SK-N-DZ (cell line): ENCODE measurements at places on chromosomes 3 and 15.

- no peak for DNase-seq
Observed at GRCh38 chr3:132786890-132787289, 64.7 kb upstream of the NPHP3 start.

DNA sequence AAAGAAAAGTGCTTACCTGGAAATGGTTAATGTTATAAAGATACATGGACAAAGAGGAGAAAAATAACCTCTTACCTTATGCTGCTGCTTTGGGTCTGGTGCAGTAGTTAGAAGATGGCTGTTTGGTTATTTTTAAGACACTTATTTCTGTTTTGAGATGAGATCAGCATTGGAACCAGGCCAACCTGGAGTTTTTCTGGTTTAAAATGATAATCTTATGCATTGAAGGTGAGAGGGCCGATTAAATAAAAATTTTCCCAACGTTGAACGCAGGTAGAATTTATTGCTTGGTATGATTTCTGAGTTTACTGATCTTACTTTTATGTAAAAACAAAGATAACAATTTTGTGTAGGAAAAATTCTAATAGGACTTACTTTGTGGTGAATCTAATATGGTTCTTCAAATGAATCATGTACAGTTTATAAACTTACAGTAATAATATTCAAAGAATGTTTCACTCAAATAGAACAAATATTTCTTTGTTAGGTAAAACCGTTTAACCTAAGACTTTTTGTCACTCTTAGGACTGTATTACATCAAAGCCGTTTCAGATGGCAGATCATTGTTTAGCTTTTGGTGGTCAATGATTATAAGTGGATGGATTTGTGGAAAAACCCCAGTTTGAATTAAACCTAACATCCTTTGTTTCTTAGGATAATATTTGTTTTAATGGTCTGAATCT is 14.9 kb downstream of the UBE2E2 start:
- DNase-seq = no peak

GRCh38 chr3:41651718-41652117 is 310.2 kb downstream of the ULK4 start:
- DNase-seq = no peak

GRCh38 chr3:146067048-146067447 is 93.9 kb downstream of the PLOD2 start:
- DNase-seq = no peak

DNA sequence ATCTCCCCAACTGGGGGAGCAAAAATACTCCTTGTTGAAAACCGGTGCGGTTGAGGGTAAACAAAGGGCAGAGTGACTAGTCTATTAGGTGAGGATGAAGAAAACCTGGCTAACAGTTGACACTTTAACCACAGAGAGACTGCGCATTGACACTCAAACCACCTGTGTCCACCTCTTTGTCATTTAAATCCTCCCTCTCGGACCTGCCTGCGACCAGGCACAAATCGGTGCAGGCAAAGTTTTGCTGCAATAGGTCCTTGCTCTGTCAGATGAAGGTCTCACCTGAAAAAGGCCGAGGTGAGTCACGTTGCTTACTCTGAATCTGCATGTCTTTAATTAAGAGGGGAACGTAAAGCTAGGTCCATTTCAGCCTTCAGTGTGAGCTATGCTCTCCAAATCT is 494.1 kb upstream of the DPPA4 start:
- DNase-seq = no peak

DNA sequence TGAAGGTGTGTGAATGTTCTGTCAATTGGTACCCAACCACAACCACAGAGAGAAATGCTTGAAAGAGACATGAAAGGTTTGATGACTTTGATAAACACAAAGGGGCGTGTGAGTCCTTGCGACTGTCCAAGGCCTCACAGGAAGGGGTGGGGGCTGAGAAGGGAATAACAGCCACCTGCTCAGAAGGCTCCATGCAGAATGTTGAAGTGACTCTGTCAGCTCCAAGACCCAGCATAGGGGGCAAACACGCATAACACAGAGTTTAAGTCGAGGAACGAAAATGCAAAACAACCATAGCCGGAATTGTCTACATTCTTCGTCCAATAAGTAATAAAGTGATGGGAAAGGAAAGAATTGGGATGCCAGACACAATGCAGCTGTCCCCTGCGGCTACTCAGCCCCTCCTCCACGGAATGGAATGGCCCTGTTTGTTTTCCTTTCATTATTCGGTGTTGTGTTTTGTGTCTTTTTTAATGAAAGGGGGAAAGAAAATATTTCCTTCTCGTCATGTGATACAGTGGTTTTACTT is 19.9 kb downstream of the TMEM212 start:
- no peak for DNase-seq

- no peak for DNase-seq
Observed at GRCh38 chr15:60395276-60396011, 2.3 kb downstream of the ANXA2 start.

GRCh38 chr15:40274350-40275274 is 8.3 kb downstream of the ANKRD63 start:
- DNase-seq = peak; percentile 77

DNA sequence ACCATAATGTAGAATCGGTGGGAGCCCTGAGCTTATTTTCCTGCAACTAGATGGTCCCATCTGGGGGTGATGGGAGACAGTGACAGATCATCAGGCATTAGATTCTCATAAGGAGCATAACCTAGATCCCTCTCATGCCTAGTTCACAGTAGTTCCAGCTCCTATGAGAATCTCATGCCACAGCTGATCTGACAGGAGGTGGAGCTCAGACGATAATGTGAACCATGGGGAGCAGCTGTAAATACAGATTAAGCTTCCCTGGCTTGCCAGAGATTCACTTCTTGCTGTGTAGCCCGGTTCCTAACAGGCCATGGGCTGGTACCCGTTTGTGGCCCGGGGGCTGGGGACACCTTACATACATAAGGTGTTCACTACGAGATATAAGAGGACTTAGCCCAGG is 67.5 kb upstream of the LRRFIP2 start:
- DNase-seq = no peak

- DNase-seq = no peak
Observed at GRCh38 chr3:179045719-179046402, 25.7 kb downstream of the ZMAT3 start.

GRCh38 chr15:28890711-28891495 is 5.1 kb downstream of the APBA2 start:
- no peak for DNase-seq

DNA sequence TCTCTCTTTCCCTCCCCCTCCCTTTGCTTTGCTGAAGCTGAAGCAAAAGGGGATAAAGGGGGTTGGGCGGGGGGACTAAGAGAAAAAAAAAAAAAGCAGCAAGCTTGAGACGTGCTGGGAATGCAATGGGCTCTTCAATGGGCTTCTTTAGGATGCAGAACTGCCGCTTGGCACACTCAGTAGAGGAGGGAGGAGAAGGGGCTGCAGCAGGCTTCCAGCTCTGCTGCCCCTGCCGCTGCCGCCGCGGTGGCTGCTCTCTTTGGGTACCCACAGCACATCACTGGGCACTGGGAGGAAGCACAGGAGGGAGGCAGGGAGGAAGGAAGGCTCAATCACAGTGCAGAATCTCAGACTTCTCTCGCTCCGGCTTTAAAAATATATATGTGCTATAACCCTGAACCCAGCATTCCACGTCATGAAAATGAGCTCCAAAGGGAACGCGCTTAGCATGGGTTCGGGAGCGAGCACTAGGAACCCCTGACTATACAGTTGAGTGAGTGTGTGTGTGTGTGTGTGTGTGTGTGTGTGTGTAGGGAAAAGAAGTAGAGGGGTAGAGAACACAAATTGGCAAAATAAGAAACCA is 3.5 kb downstream of the SLITRK3 start:
- peak; percentile 23 for DNase-seq

DNA sequence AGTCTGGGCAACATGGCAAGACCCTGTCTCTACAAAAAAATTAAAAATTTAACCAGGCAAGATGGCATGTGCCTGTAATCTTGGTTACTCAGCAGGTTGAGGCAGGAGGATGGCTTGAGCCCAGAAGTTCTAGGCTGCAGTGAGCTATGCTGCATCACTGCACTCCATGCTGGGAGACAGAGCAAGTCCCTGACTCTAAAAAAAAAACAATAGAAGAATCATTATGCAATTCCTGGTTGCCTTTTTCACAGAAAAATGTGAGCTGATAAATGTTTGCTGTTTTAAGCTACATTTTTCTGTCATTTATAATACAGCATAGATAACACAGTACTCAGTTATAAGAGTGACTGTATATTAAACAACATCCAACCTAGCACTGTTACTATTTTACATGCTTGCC is 148.8 kb downstream of the SCAPER start:
- DNase-seq = no peak

DNA sequence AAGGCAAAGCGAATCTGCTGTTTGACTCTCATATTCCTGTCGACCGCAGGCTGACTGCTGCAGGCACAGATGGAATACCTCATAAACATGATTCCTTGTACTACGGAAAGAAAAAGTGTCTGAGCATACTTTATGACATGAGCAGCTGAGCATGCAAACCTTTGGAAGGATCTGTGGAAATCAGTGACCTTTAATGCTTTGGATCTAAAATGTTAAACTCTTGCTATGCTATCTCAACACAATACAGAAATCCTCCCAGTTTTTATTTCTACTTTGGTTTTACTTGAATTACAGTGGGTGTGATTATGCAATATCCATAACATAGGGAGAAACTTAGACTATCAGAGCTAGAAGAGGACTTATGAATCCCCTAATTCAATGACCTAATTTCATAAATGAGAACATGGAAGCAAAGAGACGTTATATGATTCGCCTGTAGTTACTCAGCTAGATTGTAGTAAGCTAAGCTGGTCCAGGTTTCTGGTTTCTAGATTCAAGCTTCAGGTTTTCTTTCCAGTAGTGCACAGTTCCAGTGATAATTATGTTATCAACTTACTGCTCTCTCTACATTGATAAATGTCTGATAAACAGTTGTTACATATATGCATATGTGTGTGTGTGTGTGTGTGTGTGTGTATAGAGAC is 127.6 kb upstream of the GBE1 start:
- no peak for DNase-seq

DNA sequence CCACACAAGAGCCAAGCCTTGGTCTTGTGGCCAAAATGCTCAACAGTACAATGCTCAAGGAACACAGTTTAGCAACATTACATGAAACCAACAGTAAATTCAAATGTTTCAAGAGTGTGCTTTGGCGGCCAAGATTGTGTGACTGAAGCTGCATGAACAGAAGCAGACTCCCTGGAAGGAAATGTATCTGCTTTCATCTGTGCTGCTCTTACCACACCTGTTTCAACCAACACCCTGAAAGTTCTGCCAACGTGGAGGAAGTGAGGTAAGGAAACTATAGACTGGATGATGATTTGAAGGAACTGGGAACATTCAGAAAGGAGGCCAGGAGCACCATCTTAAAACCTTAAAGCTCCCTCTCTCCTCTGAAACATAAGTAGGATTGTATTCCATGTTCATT is 55.7 kb downstream of the MB21D2 start:
- DNase-seq = no peak

DNA sequence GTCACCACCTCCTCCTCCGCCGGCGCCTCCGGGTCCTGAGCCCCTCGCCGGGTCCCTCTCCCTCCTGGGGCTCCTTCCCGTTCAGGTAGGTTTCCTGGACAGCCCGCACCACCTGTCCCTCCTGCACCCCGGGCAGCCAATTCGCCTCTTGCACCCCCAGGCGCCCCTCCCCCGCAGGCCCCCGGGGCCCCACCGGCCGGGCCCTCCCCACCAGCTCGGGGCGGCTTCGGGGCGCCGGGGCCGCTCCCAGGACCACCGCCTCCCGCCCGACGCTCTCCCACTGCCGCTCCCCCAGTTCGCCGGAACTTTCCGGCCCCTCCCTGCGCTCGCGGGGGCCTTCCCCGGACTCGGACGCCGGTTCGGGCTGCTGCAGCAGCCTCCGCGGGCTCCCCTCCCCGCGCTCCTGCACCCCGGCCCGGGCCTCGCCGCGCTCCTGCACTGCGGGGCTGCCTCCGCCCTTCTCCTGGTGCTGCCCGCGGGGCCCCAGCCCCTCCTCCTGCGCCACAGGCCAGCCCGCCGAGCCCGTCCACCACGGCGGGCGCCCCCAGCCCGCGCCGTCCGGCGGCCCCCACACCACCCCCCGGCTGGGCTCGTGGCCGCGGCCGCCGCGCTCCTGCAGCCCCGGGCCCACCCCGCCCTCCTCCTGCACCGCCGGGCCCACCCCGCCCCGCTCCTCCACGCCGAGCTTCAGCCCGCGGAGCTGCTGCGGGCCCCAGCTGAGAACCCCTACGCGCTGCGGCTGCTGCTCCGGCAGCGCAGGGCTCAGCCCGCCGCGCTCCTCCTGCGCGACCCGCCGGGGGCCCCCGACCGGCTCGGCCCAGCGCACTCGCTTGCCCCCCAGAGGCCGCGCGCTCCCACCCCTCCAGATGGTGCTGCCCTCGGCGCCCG is 587 bp upstream of the TNK2 start:
- no peak for DNase-seq

- DNase-seq = no peak
Observed at GRCh38 chr3:43178891-43179366, 73.0 kb upstream of the POMGNT2 start.

DNA sequence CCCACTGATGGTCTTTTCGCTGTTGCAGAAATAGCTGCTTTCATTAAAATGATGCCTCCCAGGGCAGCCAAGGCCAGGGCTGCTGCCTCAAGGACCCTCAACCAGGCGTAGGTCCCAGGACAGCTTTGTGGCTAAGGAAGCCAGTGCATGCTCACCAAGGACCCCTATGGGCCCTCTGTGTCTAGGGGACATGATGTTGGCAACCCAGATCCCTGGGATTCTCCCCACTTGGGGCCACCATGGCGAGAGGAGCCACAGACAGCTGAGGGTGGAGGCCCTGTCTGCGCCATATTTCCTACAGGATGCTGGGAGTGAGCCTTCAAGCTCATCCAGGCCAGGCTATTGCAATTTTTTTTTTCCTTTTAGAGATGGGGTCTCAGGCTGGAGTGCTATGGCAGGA is 137.2 kb downstream of the CHSY1 start:
- DNase-seq = no peak

DNA sequence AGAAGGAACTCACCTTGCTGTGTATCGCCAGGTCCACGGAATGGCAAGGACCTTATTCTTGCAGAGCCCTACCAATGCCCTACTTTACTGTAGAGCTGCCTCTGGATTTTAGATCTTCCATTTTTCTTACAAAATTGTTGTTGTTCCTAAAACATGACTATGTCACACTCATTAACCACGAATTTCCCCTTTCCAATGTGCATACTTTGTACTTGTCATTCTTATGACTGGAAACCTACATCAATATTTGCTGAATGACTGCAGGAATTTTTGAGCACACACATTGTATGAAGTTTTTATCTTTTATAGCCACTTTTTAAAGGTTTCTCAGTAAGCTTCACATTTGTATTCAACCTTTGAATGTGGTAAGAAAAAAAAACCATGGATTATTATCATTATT is 35.9 kb upstream of the CMSS1 start:
- DNase-seq = no peak

DNA sequence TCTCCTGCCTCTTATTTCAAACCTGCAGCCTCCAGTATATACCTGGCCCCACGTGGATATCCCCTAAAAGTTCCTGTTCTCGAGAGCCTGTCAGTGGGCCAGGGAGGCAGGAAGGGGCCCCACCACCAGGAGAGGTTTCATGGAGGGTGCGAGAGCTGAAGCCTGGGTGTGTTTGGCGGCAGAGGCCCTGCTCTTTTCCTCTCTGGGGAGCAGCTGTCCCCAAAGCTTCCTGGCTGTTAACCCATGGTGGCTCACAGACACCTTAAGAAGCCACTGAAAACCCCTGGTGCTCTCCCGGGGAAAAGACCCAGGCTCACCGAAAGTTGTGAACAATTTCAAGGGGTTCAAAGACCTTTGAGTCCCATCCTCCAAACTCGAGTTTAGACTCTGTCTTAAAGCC is 1.1 kb downstream of the PRRT3 start:
- DNase-seq = no peak
